ENCODE measurements at places on chromosomes 1 and 21.

- peak; percentile 45 for DNase-seq
These were observed 11.4 kb downstream of the SDE2 start for GRCh38 chr1:225987491-225988316.

DNA sequence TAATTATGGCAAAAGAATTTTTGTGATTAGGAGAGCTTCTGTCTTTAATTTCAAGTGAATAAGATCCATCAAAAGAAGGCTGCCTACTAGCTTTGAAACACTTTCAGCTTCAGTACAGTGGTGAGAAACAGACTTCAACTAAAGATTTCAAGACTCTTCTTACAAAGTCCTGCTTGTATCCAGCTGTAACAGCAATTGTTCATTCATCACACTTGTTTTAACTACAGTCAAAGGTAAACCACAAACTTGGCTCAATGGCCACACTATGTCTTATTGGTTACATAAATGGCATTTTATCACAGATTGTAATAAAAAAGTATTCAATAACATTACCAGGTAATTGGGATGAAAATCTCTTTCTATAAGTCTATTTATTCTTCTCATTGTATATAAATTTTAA lies 59.2 kb downstream of the WARS2 start:
- no peak for DNase-seq

GRCh38 chr21:9767592-9768375 lies 753.6 kb upstream of the TPTE start:
- peak; percentile 34 for DNase-seq

DNA sequence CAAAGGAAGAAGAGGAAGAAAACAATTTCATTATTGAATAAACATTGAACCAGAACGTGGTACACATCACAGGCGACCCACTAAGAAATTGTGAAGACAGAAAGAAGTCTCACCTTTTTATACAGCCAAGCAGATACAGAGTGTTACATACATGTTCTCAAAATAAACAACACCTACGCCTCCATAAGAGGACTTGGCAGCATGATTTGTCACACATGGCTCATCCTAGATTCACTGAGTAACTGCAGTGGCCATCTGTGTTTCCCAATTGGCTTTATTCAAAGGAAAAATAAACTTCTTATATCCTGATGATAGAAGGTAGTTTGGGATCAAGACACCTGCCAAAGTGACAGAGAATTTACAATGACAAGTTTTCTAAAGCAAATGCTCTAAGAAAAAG lies 7.6 kb upstream of the KRTAP19-8 start:
- DNase-seq, result no peak

DNA sequence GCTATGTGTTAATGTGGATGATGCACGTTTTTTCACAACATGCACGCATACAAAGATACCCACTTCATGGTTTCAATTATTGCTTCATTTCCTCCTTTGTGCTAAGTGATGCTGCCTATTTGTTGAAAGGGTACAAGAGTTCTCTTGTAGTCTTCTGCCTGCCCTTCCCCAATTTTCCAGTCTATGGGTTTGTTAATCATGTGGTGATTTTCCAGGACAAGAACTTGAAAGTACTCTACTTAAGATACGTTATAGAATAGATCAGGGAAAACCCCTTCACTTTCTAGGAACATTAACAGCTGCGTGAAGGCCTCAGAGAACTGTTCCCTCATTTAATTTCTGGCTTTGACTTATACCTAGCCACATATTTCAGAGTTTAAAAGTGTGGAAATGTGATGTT lies 52.1 kb upstream of the SLC44A3 start:
- DNase-seq, result no peak

GRCh38 chr1:218254296-218254946 lies 30.7 kb upstream of the RRP15 start:
- no peak for DNase-seq

DNA sequence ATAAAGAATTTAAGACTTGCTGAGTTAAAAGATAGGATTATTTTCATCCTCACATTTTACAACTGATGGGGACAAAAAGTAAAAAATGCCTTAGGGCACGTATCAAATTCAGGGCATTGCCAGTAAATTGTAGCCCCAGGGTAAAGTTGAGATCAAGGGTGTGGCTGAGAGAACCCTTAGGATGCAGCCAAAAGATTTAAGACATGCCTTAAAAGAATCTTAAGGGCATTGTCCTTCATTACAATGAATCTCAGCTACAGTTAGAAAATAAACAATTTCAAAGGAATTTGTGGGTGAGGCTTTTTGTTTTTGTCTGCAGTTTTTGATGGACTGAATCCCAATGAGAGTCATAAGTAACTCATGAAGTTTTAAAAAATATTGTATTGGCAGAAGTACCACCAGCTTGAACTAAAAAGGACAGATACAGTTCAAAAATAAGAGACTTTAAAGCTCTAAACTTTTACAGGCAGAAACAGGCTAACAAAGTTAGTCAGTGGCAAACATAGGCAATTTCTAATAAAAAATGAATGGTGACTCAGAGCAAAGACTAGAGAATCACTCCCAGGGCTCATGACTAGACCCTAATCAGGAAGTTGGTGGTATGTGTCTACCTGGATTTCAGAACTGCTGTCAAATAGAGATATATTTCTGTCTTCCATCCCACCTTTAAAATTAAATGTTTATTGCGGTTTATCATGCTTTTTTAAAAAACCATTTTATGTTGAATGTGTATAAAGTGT lies 165.1 kb upstream of the SNX7 start:
- no peak for DNase-seq

DNA sequence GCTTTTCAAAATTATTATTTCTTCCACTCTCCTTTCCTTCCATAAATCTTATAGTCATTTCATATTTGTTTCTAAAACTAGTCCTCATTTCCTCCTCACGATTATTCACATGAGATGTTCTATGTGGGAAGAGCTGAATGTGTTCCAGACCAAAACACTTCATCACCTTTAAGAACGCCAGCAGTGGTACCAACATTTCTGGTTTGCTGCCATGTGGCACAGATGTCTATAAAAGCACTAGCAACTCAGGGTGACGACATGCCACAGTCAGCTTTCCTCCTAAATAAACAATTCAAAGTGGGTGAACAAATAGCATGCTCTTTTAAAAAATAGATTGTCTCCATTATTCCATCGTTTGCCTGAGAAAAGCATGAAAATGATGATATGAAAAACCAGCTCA lies 1217.8 kb upstream of the ADGRL2 start:
- no peak for DNase-seq

GRCh38 chr1:34744851-34745250 lies 10.0 kb upstream of the GJB5 start:
- DNase-seq, result no peak

DNA sequence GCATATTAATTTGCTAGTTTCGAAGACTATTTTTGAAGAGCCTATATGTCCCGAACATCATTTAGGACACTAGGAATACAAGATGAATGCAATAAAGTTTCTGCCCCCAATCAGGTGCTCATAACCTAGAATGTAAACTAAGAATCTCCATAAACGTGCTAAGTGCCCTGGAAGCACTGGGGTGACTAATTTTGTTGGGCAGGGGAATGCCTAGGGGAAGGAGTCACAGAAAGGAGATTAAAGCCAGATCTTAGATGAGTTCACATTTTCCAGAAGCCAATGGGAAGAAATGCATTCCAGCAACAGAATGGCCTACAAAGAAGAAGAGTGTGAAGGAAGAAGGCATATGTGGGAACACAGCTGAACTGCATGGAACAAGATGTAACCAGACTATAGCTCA lies 19.5 kb downstream of the SCYL3 start:
- no peak for DNase-seq

DNA sequence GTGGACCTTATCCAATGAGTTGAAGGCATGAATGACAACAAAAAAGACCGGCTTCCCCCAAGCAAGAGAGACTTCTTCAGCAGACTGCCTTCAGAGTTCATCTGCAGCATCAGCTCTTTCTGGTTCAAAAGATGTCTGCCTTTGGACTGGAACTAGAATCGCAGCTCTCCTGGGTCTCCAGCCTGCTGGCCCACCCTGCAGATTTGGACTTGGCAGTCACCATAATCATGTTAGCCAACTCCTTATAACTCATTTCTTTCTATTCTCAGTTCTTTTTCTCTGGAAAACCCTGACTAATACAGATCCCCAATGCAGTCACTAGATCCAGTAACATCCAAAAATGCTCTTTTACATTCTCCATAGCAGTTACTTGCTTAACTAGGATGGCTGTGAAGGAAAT lies 89.2 kb upstream of the MARK1 start:
- no peak for DNase-seq

- DNase-seq, result no peak
These were observed 280.3 kb downstream of the USH2A start for GRCh38 chr1:216142921-216143320.
